CD4-positive, alpha-beta T cell (primary cell): ENCODE measurements at places on chromosomes 11 and 22.

- DNase-seq = no peak
Observed at GRCh38 chr22:47645450-47645914, 883.0 kb downstream of the TBC1D22A start.

DNA sequence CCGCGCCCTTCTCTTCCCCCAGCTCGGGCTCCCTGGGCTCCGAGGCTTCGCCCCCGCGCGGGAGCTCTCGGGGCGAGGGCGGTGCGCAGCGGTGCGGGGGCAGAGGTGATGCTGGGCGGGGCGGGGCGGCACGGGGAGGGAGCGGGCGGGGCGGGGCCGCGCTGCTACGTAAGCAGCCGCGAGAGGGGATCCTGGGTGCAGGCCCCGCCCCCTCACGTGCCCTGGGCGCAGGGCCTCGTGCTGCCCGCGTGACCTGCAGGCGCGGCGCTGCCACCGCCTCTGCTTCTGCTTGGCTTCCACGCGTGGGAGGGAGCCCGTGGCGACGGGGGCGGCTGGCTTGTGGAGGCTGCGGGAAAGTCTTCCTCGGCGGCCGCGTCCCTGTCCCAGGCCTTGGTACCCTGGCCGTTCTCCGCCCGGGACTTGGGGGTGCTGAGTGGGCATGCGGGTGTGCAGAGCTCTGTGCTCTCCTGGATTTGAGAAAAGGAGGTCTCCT, 132.6 kb upstream of the HSD17B12 start:
- DNase-seq = no peak

GRCh38 chr11:45392154-45392553, 106.0 kb upstream of the SYT13 start:
- DNase-seq = no peak

DNA sequence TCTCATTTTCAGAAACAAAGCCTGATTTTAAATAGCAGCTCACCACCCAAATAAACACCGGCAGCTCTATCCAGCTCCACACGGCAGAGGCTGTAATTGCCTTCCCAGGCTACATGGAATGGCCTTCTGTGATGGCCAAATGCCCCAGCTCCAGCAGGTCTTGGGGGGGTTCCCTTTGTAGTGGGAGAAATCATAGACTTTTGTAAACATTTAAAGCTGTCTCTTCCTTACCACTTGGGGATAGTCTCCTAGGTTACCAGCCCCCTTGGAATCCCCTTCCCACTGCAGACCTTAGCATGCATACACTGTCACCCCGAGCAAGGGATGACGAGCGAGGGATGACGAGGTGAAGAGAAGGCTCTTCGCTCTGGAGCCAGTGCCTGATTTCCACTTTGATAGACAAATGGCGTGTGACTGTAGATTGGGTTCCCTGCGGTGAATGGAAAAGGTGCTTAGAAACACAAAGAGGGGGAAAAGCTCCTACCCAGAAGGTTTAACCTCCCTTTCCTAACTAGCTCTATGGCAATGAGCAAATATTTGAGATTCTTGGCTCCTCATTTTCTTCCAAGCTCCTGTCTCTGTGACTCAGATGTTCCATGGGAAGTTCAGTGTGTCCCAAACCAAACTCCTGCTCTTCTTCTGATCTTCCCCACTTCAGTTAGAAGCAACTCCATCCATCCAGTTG, 108.0 kb upstream of the CADM1 start:
- DNase-seq = no peak

- DNase-seq = no peak
Observed at GRCh38 chr11:2816941-2817421, 68.6 kb downstream of the CDKN1C start.

GRCh38 chr22:50207383-50208140, 6.8 kb downstream of the SELENOO start:
- DNase-seq = no peak

DNA sequence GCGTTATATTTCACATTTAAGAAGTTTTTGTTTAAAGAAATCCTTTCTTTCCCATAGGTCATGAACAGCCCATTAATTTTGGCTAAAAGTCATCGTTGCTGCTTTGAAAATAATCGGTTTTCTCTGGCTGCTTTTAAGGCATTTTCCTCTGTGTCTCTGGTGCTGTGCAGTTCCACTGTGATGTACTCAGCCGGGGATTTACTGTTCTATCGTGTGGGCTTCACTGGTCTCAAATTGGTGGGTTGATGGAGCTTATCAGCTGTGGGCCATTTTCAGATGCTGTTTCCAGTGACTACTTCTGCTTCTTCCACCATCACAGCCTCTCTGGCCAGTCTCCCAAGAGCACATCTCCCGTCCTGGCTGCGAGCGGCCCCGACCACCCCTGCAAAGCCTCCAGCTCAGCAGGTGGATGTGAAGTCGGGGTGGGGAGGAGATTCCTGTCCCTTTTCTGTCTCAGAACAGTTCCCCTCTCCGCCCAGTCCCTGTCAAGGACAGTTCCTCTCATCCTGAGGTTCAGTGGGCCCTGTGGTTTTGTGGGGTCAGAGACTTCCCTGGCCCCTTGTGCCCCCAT, 20.3 kb downstream of the IFITM10 start:
- no peak for DNase-seq

DNA sequence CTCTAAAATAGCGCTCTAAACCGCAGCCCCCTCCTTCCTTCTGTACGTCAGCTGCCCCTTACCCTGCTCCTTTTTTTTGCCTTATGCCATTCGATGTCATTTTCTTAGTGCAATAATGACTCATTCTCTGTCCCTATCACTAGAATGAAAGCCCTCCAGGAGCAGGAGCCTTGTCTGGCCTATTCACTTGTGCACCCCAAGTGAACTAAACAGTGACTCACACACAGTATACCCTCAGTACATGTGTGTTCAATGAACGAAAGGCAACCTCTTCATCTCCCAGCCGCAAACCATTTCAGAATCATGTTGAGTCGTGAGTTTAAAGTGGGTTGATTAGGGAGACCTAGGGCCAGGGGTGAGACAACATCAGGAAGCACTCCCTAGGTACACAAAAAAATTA, 50.7 kb upstream of the SPATA19 start:
- no peak for DNase-seq

- DNase-seq = no peak
Observed at GRCh38 chr11:61543606-61544306, 35.2 kb downstream of the LRRC10B start.

DNA sequence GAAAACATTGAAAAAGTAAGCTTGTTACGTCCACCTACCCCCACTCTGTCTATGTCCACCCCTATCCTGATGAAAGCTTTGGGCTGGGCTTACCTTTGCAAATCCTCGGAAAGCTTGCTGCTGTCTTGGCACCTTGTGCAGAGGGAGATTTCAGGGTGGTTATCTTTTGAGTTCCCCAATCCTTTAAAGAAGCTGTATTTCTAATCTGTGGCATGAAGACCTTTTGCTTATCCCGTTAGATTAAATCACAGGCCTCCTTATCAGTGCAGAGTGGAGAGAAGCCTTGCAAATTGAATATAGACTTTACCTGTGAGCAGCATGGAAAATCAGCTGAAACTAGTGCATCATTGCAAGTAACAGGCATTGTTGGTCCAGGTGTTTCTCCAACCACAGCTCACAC, 580.6 kb upstream of the ANO5 start:
- DNase-seq = no peak

GRCh38 chr11:96013461-96014213, 89.7 kb upstream of the MTMR2 start:
- DNase-seq = peak; percentile 29

- DNase-seq = no peak
Observed at GRCh38 chr11:112769170-112769569, 192.1 kb upstream of the NCAM1 start.

GRCh38 chr11:128632141-128632791, 44.9 kb upstream of the ETS1 start:
- peak; percentile 39 for DNase-seq

DNA sequence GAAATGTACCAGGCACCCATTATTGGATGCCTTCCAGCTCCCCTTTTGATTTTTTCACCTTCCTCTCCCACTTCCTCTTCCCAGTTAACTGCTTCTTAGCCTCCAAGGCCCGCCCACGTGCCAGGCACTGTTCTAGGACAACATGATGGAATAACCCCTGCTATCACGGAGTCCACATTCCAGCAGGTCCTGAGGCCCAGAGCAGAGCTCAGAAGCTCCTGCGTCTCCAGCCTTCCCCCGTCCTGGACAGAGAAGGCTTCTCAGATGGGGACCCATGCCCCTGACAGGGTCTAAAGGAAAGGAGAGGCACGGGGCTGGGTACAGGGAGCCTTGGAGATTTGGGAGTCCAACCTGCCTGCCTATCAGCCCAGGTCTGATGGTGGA, 29.1 kb downstream of the TRIM29 start:
- DNase-seq = no peak

- no peak for DNase-seq
Observed at GRCh38 chr22:30874431-30875370, 93.9 kb downstream of the MORC2 start.

- DNase-seq = no peak
Observed at GRCh38 chr11:2899080-2899783, 13.7 kb upstream of the CDKN1C start.

GRCh38 chr11:66275396-66275795, 2.6 kb upstream of the CNIH2 start:
- DNase-seq = no peak

GRCh38 chr11:47327025-47327424, 25.5 kb downstream of the MYBPC3 start:
- DNase-seq = no peak

DNA sequence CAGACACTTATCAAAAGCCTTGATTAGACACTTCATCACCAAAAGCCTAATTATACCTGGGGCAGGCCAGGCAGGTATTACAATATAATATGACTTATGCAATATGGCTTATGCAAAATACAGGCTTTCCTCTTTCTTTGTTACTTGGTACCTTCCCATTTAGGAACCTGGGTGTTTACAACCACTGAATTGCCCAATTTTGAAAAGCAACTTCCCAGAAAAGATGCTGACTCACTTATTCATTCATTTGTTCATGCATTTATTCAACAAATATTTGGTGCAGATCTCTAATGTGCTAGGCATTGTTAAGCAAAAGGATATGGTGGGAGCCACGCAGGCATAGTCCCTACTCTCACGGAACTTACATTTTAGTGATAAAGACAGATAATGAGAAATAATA, 13.6 kb upstream of the JAML start:
- DNase-seq = no peak

DNA sequence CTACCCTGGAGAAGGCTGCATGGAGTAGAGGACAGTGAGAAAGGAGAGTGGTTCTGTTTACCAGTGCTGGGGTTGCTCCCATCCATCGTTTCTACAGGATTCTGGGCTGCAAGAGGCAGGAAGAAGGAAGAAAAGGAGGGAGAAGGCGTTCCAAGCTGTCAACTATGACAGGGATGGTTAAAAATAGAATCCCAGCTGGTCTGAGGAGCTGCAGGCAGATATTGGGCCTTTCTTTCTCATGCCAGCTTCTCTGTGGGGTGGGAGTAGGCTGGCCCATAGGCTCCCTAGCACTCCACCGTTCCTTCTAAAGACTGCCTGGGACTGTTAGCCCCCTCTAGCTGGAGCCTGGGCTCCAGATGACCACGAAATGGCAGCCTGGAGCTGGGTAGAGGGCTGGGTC, 13.6 kb downstream of the CCKBR start:
- no peak for DNase-seq

GRCh38 chr11:26323837-26324236, 8.1 kb upstream of the ANO3 start:
- no peak for DNase-seq

- no peak for DNase-seq
Observed at GRCh38 chr11:133559833-133560471, 27.7 kb upstream of the OPCML start.

- no peak for DNase-seq
Observed at GRCh38 chr11:12229450-12230229, 119.2 kb downstream of the MICAL2 start.

DNA sequence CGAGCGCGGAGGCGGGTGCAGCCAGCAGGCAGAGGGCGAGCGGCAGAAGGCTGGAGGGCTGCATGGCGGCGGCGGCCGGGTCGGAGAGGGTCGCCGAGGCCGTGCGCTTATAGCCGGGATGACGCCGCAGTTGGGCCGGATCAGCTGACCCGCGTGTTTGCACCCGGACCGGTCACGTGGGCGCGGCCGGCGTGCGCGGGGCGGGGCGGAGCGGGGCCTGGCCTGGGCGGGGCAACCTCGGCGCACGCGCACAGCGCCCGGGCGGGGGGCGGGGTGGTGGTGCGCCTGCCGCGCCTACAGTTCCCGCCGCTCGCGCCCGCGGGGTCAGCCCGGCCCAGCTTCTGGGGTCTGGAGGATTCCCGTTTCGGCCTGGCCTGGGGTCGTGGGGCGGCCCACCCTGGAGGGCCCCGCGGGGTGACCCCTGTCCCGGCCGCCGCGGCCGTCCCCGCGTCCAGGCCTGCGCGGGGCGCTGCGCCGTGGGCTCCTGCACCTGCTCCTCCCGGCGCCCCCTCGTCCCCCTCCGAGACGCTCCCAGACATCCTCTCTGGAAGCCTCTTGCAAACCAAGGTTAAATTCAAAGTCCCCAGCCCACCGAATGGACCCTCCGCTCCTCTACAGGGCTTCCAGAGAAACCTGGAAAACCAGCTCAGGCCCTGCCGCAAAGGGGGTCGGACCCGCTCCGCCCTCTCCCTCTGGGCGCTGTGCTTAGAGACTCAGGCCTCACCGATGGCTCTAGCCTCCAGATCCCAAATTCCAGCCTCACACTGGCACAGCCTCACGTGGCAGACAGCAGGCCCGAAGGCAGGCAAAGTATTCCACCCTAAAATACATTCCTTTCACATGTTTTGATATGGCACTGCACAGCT, at the start of gene CTSD:
Gene CTSD, minus strand, starts transcription at position 132 of the 866 bp plus-strand sequence. Its CDS starts 68 bp downstream, at position 64.
- peak; percentile 84 for DNase-seq

- DNase-seq = no peak
Observed at GRCh38 chr11:97909614-97910399, 1110.9 kb upstream of the CNTN5 start.

GRCh38 chr11:120200677-120201076, 10.2 kb upstream of the OAF start:
- DNase-seq = no peak

- DNase-seq = no peak
Observed at GRCh38 chr11:69489031-69489745, 7.7 kb downstream of the LINC01488 start.

DNA sequence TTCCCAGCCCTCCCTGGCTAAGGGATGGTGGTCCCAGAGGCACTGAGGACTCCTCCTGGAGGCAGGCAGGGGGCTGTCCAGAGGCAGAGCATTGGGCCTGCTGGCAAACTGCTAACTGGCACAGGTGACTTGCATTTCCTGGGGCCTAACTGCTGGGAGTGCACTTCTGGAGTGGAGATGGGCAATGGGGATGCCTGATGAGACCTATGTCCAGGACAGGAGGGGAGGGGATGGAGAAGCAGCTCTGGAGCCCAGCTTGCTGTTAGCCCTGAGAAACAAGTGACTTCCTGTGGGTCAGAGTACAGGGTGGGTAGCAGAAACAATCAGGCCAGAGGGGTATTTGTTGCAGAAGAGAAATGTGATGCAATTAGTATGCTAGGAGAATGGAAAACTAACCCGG, 253.2 kb downstream of the ST3GAL4 start:
- no peak for DNase-seq

- no peak for DNase-seq
Observed at GRCh38 chr22:22927888-22928665, 40.5 kb downstream of the IGLL5 start.

GRCh38 chr11:8219257-8220021, 44.2 kb downstream of the LMO1 start:
- DNase-seq = no peak
